Activated naive CD4-positive, alpha-beta T cell treated with anti-CD3 and anti-CD28 coated beads, Interleukin-2, amount 50 U/mL, for 16 hours (primary cell): ENCODE measurements at places on chromosomes 1 and 21.

DNA sequence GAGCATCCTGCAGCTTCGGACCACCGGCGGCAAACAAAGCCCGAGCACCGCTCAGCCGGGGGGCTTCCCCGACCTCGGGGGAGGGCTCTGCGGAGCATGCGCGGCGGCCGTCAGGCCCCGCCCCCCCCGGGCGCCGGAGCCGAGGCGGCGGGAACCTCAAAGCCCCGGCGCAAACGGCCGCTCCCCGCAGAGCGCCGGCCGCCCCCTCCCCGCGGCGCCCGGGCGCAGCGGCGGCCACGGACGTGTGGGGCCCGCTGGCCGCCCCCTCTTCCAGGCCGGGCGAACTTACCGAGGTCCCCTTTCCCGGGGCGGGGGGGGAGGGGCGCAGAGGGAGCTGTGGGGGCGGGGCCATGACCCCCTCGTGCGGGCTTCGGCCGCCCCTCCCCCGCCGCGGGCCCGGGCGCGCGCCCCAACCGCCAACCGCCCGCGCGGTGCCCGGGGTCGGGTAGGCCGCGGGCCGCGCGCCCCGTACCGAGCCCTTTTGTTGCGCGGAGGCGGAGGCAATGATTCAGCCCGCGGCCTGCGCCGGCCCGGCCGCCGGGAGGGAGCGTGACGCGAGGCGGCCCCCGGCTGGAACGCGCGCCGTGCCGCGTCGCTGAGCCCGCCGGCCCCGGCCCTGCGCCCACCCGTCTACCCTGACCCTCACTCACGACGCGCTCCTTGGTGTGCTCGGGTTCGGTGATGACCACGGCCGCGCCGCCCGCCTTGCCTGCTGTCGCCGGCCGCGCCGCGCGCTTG is 1.7 kb downstream of the RCC2 start:
- DNase-seq = peak; percentile 71

DNA sequence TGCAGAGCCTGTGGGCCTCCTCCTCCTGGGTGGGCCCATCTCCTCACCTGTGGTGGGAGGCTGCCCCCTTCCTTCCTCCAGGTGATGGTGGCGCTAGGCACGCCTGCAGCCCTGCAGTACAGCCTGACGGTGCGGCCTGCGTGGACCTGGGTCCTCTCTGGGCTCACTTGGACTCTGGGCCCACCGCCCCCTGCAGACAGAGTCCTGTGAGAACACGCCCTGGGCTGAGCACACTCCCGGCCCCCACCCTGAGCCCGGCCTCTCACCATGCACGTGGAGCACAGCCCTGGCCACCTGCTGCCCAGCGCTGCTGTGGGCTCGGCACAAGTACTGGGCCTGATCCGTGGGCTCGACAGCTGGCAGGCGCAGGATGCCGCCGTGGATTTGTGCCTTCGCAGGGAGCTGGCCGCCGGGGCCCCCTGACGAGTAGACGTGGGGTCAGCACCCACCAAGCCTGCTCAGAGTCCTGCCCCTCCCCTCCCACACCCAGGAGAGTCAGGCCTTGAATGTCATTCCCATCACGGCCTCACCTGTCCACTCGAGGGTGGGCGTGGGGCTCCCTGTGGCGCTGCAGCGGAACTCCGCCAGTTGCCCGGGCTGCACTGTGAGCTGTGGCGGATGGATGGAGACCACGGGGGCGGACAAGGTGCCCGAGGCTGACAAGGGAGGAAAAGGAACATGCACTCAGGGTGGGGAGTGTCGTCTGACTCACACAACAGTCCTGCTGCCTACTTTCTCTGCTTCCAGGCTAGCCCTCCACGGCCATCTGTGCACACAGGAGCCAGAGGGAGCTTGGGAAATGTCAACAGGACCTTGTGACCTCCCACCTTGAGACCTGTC is 43.4 kb downstream of the LDLRAD2 start:
- no peak for DNase-seq

- DNase-seq = no peak
These were observed 427.8 kb upstream of the ZP4 start for GRCh38 chr1:238318294-238319110.

DNA sequence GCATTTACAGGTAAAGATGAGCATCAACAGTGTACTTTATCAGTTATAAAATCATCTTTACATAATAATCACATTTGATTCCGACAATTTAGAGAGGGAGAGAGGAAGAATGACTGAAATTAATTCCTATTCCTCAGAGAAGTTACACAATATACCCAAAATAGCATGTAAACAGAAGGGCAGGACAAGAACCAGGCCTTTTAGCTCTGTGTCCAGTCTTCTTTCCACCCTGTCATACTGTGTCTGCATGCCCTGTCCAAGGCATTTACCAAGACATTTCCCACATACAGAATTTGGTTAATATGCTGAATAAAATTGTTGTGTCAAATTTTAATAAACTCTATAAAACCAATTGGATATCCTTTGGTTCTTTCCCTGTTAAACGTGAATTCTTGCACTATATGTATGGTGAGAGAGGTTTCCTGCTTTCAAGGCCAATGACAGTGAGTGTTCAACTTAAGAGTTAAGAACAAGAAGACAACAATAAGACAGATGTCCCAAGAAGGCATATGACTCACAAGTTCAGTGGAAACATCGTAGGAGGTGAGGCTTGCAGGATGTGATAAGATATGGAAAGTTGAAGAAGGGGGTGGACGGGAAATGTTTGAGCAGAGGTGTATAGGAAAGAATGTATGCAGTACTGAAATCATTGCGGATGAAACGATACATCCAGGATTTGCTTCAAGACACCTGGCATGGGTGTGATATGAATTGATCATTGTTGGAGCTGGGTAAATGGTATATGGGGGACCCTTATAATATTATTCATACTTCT is 20.8 kb downstream of the LRRC8B start:
- DNase-seq = peak; percentile 49

- no peak for DNase-seq
These were observed 80.3 kb upstream of the ARTN start for GRCh38 chr1:43853161-43853921.

DNA sequence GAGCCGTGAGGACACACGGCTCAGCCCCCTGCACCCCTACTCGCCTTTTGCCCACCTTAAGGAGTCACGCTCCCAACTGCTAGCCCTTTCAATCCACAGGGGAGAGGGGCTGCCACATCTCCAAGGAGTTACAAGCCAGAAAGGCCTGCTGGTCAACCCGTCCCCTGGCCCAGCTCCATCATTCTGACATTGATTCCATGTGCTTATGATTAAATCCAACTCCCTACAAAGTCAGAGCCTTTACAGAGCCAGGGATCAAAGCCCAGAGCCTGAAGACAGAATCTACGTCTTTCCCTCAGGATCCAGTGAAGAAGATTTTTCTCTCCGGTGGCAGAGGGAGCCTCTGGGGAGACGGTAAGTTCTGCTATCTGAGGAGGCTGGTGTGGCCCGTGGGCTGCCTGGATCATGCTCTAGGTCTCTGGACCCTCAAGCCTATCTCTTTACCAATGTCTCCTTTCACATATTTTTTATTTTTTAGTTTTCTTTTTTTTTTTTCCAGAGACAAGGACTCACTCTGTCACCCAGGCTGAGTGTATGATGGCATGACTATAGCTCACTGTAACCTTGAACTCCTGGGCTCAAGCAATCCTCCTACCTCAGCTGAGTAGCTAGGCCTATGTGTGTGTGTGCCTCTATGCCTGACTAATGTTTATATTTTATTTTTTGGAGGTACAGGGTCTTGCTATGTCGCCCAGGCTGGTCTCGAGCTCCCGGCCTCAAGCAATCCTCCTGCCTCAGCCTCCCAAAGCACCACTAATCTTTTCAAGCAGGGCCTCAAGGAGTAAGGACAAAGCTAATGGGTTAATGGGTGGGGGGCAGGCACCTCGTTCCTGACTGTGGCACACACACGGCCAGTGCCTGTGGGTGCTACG is 61.3 kb downstream of the SLC66A1 start:
- DNase-seq = no peak

DNA sequence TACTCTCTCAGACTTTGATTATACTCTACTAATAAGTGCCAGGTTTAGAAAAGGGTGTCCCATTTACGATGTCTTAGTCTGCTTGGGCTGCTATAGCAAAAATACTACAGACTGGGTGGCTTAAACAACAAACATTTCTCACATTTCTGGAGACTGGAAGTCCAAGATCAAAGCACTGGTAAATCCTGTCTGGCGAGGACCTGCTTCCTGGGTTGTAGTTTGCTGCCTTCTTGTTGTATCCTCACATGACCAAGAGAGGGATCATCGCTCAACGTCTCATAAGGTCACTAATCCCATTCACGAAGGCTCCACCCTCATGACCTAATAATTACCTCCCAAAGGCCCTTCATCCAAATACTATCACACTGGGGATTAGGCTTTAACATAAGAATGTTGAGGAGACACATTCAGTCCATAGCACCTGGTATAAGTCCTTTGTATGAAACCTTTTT is 12.0 kb downstream of the PRDX6 start:
- DNase-seq = no peak

GRCh38 chr1:119779869-119780356 is 11.2 kb upstream of the HMGCS2 start:
- DNase-seq = no peak

GRCh38 chr1:165539306-165539705 is 4.5 kb upstream of the LRRC52 start:
- DNase-seq = no peak

DNA sequence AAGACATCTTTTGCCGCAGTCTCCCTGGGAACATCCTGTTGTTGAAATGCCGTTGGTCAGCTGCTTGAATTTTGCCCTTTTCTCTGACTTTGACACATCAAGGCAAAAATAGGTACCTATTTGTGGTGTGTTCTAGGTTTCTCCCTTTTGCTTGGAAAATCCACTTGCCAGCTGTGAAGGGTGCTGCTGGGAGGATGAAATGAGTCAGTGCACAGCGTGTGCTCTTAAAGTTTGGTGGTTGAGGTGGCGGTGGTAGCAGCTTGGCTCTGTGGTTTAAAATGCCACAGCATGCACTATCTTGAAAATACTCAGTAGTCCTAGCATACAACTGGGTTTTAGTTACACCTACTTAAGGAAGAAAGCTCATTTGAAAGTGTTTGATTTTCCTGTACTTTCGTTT is 183.8 kb downstream of the DHRS3 start:
- peak; percentile 62 for DNase-seq

- no peak for DNase-seq
These were observed 7.1 kb downstream of the LRRC8D start for GRCh38 chr1:89827902-89828301.

DNA sequence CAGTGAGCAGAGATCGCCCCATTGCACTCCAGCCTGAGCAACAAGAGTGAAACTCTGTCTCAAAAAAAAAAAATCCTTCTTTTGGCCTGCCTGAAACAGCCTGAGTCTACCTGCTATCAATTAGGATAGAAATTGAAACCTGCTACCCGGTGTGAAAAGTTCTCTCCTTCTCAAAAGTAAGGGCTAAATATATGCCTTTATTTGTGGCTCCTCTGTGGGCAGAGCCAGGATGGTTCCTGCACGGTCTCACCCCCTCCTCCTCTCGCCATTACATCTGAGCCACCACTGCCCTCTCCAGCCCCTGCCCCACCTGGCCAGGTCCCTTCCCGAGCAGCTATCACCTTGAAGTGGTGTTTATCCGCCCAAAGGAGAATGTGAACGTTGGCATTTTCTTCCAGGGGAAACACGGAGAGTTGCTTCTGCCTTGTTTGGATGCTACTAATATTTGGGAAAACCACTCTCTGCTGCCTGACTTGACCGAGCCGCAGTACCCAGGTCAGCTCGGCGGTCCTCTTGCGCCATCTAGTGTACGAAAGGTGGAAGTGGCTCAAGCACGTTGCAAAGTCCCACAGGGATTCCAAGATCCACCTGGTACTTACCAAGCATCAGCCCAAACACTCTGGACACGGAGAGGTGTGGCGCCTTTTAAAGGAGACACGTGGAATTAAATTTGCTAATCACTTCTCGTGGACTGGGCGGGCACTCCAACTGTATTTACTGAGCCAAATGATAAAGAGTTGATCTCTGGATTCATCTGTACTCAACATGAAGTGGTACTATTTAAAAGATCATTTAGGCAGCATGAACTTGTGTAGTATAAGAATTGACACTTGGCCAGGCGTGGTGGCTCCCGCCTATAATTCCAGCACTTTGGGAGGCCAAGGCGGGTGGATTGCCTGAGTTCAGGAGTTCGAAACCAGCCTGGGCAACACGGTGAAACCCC is 31.9 kb downstream of the SETD4 start:
- peak; percentile 60 for DNase-seq

GRCh38 chr1:168368131-168368530 is 87.5 kb downstream of the TBX19 start:
- DNase-seq = no peak

DNA sequence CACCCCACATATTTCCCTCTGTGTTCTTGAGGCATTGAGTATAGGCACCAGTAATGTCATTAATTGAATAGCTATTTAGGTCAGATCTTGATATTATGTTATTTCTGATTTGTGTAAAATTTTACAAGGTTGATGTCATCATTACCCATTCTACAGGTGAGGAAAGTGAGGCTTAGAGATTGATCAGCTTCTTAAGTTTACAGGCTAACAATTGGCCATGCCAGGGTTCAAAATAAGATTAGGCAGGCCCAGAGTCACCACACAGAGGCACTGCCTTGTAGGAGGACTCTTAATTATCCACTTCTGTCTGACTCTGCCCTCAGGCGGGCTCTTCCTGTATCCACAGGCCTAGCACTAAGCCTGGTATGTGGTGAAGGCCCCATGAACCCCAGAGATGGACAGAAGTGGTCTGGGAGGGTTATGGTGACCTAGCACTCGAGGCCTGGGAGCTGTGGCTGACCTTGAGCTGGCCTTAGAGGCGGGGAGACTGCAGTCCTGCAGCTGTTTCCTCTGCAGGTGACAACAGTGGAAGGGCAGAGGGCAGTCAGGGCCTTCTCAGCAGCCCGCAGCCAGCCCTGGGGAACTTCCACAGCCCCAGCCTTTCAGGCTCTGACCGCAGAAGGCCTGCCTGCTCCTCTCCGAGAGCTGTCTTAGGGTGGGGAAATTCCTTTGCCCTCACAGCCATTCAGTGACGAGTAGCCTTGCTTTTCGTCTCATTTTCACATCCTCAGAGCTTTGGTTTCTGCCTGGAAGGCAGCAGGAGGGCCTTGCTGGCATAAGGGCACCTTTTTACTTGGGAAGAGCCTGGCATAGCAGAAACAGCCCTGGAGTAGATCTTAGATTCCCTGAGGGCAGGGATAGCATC is 12.2 kb downstream of the ZDHHC18 start:
- no peak for DNase-seq

DNA sequence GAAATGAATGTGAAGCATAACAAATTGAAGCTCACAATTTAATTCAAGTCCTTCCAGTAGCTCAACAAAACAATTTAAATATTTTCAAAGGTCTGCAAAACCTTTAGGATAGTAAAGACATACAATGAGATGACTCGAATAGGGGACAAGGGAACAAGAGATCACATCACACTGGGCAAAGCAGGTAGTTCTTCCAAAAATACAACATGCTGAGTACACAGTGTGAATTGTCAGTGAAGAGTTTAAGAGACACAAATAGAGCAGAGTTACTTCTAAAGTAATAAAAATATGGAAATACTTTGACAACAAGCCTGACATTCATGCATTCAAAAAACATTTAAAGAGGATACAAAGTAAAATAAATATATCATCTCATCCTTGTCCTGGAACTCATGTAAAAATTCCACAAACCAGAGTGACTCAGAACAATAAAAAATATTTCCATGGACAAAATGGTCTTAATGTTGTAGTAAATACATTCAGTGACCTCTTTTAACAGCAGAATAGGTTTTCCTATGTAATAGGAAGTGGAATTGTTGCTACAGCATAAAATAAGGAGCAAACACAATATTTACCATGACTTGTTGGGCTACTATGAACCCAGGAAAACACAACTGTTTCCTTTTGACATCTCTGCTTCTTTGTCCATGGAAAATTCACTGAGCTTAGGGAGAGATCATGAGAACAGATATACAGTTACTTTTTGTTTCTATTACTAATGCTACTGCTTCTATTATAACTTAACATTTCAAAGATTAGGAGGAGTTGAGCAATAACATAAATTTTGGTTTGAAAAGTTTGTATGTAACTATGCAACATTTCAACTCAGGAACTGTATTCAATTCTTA is 83.7 kb upstream of the BCL10 start:
- DNase-seq = no peak
